ENCODE measurements at places on chromosomes 3 and 15. TPM values are rescaled to one million over a fixed set of nuclear protein-coding genes. Genes with fewer than 3 reads are reported as not detected.

GRCh38 chr3:70771426-70772147 lies 459.1 kb upstream of the MDFIC2 start:
- DNase-seq: no peak

DNA sequence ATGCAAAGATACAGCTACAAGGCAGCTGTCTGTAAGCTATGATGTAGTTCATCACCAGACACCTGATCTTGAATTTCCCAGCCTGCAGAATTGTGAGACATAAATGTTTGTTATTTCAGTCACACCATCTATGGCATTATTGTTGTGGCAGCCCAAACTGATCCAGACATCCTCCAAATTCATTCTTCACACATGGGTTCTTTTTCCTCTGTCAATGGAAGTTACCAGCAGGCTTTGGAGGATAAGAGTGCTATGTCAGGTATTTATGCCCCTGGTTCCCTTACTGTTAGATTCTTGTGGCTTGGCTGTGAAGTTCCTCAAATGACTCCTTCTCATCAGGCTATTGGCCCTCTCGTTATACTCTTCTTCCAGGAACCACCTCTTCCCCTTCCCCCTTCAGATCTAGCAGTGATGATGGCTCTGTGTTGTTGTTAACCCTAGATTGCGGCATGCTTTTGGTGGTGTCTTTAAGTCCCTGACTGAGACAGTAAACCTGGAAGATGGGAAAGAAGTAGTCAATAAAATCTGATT lies 91.0 kb upstream of the CHMP2B start:
- DNase-seq: no peak

The TTLL13 gene
- total RNA-seq: 0.07 TPM

DNA sequence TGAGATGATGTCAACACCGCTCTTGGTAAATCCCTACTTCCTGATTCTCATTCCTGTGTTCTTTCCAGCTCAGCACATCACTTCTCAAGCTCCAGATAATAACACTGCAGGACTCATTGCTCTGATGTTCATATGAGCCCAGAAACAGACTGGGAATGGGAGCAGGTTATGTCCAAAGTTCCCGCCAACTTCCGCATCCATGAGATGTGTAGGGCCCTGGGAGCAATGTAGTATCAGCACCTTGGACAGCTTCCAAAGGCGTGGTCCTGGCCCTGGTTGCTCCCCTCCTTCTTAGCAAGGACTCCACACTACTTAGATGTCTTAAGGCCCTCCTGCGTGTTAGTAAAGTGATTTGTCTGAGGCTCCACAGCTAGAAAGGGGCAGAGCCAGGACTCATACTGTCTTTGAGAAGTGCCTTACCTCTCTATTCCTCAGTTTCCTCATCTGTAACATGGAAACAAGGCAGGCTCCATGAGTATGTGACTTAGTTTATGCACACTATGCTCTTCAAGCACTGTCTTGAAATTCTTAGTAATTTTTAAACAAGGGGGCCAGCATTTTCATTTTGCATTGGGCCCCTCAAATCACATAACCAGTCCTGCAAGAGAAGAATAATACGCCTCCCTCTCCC lies 27.9 kb upstream of the SLC6A1 start:
- peak; percentile 16 for DNase-seq

DNA sequence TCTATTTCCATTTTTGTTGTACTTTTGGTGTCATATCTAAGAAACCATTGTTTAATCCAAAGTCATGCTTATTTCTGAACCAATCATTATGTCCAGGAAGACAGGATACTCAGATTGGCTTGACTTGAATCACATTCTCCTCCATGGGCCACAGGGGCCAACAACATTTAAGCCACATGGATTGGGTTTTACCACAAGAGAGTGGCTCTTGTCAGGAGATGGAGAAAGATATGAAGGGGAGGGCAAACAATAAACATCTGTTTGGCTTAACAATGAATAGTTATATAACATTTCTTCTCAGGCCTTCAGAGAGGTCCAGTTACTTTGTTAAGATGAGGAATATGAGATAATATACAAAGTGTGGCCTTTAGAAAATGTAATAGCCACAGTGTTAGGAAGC lies 44.6 kb downstream of the GXYLT2 start:
- DNase-seq: no peak

- DNase-seq: no peak
These were observed 4.6 kb upstream of the TM4SF1 start for GRCh38 chr3:149382101-149382467.

The SH2D7 gene
- not detected for total RNA-seq

DNA sequence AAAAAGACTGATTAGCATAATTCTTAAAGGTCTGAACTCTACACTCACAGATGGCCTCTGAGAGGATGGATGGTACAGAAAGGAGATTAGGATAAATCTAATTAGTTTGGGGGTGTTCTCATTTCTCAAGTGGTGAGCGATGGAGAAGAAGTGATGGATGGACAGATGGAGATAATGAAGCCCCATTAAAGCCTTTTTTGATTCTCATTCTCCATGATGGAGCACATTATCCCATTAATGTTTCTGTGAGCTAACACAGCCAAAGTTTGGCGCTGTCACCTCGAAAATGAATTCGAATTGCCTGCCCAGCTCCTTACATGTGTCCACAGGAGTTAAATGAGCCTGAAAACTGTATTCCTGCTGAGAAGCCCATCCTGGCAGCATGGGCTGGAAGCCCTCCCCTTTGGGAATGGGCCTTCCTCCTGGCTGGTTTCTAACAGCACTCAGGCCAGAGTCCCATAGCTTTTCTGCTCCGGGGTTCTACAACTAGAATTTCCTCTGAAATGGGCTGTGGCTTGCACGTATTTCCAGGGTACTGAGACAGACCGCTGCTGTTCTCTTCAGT lies 726.0 kb upstream of the CFAP20DC start:
- DNase-seq: no peak

GRCh38 chr15:41690636-41691035 lies 30.4 kb downstream of the MGA start:
- DNase-seq: no peak

The GUCA1C gene
- not detected for total RNA-seq

DNA sequence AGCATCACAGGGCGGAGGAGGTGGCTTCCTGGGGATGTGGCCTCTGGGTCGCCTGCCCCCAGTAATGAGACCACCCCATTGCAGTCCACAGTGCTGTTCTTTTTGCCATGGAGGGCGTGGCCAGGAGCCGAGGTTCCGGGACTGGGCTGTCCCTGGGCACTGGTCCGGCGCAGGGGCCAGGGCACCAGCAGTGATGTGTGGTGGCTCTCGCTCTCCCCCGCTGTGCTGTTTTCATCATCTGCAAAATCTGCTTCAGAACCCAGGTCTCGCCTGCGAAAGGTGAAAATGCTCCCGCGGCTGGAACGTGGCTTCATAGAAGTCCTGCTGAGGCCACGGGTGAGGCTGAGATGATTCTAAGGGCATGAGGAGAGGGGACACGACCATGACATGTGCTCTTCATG lies 45.8 kb downstream of the SCN5A start:
- no peak for DNase-seq

The HDC gene
- total RNA-seq: not detected

GRCh38 chr3:157436583-157437291 lies at the start of gene PTX3:
Gene PTX3, plus strand, starts transcription at chr3:157436850. Its CDS starts 84 bp downstream, at chr3:157436934.
- DNase-seq: peak; percentile 79

GRCh38 chr3:175070946-175071345 lies 211.8 kb downstream of the NAALADL2 start:
- DNase-seq: no peak

The KLHL6 gene
- not detected for total RNA-seq

The SNTN gene
- not detected for total RNA-seq

The FAM3D gene
- total RNA-seq: not detected

DNA sequence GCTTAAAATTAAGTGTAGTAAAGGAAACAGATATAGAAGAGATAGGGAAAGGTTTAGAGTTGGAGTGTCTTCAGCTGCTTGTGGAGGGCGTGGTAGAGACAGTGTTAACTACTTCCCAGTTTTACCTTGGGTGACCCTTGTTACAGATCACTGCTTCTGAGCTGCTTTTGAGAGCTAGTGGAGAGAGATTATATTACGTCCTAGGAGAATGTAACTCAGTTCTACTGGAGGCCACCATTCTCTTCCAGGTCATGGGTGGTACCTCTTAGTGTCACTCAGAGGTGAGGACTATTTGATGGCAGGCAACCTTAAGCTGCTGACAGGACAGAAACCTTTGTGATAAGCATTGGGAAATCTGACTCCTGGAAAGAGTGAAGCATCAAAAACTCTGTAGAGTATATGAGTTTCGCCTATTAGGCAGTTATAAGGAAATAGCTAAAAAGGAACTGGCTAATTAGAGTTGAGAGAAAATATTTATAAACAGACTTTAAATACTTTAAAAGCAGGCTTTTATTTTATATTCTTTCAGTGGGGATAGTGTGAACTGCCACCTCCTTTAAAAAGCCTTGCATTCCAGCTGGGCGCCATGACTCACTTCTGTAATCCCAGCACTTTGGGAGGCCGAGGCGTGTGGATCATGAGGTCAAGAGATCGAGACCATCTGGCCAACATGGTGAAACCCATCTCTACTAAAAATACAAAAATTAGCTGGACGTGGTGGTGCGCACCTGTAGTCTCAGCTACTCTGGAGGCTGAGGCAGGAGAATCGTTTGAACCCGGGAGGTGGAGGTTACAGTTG lies 106.5 kb downstream of the ZNF609 start:
- DNase-seq: peak; percentile 58

The CIDEC gene
- total RNA-seq: not detected

GRCh38 chr15:43249699-43250203 lies 17.0 kb downstream of the TGM5 start:
- DNase-seq: no peak

DNA sequence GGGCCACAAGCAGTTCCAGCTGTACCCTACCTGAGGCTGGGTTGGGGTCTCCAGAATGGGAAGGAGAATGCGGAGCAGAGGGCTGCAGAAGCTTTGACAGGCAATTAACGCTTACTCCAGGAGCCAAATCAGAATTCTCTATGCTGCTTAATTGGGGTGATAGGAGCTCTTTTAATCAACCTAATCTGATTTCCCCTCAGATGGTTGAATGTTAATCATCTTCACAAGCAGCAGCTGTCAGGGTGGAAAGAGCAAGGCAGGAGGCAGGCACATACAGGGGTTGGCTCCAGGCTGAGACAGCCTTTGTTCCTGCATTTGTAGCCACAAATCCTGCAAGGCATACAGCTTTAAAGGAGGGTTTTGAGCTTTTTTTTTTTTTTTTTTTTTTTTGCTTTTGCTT lies 2.6 kb downstream of the CILP start:
- no peak for DNase-seq

GRCh38 chr3:34394978-34395748 lies 596.7 kb downstream of the PDCD6IP start:
- DNase-seq: no peak

The ROPN1B gene
- total RNA-seq: not detected

The STRA6 gene
- 17.7 TPM for total RNA-seq

The SCN11A gene
- total RNA-seq: 0.03 TPM

DNA sequence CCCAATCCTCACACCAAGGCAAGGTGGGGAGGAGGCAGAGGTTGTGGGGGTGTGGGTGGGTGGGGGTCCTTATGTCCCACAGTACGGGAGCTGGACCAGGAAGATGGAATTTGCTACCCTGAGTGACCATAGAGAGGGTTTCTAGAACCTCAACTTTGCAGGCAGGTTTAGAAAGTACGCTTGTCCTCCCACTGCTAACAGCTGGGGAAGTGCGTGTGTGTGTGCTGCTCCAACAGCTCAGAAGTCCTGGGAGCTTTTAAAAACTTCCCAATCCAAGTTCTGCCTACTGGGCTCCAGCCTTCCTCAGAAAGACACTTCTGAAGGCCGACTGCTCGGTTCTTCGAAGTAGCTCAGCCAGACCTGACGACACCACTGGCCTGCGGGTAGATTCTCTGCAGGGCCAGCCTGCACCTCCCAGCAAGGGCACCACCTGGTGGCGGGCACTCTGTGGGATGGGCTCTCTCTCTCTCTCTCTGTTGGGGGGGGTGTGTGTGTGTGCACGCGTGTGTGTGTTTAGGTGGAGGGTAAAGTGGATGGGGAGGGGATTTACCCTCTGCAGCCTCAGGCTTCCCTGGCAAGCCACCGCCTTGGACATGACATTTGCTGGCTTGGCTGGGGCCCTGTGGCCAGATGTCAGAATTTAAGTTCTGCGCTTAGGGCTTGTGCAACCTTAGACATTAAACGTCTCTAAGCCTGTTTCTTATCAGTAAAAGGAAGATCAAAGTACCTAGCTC lies 15.6 kb downstream of the TMEM158 start:
- DNase-seq: peak; percentile 62

- no peak for DNase-seq
These were observed 3.1 kb upstream of the GPR15 start for GRCh38 chr3:98528474-98529346.

- no peak for DNase-seq
These were observed 95.2 kb upstream of the UBE2E1 start for GRCh38 chr3:23710555-23710954.

The PLAAT1 gene
- 6.0 TPM for total RNA-seq

The GOLGA8N gene
- 6.0 TPM for total RNA-seq

DNA sequence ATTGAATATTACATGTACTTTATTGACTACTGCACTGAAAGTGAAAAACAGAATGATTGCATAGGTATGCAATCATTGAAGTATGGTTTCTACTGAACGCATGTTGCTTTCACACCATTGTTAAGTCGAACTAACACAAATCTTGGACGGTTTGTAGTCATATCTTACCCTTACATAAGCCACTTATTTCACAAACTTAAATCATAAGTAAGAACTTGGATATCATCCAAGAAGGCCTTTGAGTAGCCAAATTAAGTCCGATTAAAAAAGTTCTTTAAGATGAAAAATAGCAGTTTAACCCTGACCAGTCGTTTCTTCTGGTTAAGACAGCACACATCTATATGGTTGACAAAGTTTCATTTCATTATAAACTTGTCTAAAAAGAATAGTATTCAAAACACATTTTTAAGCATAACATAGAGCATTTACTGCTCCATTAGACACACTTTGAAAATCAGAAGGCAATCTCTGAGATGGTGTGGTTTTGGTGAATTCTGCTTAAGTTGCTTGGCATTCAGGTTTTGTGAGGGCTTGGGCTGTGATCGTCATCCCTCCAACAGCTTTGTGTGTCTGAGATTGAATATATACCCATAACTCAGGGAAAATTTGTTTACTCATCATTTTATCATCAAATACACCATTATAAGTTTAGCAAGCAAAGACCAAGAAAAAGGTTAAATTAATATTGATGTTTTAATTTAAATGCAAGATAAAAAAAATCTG lies 92.2 kb downstream of the NFKBIZ start:
- DNase-seq: no peak

The ANKUB1 gene
- total RNA-seq: not detected

The UCN2 gene
- total RNA-seq: 0.52 TPM

- DNase-seq: no peak
These were observed 82.8 kb upstream of the CPNE4 start for GRCh38 chr3:132117642-132118041.

The ECT2 gene
- total RNA-seq: 61.7 TPM

GRCh38 chr3:99532246-99532645 lies 106.1 kb upstream of the COL8A1 start:
- DNase-seq: peak; percentile 35

DNA sequence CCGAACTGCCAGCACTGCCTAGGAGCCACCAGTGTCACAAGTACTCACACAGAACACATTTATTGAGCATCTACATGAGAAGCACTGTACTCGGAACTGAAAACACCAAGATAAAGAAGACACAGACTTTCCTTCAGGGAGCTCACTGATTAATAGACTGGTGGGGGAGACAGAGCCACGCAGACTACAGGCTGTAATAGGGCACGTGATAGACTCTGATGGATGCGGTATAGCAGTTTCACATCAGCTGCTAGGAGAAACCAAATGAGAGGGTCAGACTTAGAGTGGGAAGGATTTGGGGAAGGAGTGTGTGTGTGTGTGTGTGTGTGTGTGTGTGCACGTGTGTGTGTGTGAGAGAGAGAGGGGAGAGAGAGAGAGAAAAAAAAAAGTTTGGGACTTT lies 12.1 kb downstream of the EPHB1 start:
- DNase-seq: no peak
